ENCODE measurements at places on chromosomes 5 and 9. TPM values are rescaled to one million over a fixed set of nuclear protein-coding genes. Genes with fewer than 3 reads are reported as not detected.

DENND1A gene
- 18.0 TPM for polyA plus RNA-seq

DNA sequence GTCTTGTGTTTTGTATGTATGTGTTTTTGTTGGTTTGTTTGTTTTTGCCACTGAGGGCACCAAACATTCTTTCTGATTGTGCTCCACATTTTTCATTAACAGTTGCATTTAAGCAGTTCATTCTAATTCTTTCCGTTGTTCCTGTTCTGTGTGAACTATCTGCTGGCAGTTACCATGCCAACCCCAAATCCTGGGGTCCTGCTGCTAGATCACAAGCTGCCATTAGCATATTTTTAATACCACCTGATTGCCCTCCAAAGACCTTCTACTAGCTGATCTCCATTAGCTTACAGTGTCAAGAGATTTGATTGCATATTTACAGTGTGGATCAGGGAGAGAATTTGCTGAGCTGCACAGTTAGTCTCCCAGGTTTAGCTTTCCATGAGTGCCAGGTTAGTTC is 40.6 kb upstream of the STARD4 start:
- DNase-seq, result no peak

DNA sequence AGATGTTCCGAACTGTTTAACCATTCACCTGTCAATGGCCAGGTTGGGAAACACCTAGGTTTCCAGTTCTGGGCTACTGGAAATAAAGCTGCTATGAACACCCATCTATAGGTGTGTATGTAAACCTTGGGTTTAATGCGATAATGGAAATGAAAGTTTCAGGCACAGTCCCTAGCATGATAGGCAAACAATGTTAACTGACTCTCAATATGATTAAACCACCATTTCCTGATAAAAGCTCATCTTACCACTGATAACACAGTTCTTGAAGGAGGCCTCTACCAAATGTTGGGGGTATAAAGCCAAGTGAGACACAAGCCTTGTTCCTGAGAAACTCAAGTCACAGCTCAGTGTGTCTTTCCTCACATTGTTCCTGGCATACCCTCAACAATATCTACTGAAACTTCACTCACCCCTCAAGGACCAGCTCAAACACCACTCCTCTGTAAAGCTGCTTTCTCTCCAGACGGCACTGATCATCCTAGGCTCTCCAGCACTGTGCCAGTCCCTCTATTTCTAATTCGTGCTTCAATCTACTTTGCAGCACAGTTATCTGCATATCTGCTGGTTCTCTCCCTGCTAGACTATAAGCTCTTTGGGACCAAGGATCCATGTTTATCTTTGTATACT is 15.8 kb downstream of the RAB14 start:
- no peak for DNase-seq

DNA sequence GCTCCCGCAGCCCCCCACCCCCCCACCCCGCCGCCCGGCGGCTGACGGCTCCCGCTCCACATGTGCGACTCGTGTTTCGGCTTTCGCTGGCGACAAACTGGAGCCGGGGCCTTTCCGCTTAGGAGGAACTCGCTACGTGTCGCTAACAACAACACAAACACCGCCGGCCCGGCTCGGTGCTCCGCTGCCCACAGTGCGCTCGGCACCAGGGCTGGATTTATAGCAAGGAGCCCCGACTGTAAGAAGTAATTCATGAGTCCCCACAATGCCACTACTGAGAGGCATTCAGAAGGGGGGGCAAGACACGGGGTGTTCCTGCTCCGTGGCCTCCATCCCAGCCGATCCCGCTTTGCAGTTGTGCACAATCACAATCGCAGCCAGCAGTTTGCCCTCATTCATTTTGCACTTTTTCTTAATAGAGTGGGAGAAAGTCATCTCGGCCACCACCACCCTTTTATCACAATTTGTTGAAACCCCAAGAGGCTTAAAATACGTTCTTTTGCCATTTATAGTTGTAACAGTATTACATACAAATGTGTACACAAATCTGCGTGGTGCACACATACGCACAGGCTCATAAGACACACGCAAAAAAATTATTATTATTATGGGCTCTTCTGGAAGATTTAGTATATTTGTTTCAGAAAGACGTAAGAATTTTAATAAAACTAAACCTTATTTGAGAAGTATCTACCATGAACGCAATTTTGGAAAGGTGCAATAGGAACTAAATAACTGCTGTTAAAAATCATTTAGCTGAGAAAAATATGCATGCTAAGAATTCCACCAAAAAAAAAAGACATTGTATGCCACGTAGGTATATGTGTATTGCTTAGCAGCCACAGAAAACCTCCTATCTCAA is 48.1 kb downstream of the EBF1 start:
- DNase-seq, result peak; percentile 25

DNA sequence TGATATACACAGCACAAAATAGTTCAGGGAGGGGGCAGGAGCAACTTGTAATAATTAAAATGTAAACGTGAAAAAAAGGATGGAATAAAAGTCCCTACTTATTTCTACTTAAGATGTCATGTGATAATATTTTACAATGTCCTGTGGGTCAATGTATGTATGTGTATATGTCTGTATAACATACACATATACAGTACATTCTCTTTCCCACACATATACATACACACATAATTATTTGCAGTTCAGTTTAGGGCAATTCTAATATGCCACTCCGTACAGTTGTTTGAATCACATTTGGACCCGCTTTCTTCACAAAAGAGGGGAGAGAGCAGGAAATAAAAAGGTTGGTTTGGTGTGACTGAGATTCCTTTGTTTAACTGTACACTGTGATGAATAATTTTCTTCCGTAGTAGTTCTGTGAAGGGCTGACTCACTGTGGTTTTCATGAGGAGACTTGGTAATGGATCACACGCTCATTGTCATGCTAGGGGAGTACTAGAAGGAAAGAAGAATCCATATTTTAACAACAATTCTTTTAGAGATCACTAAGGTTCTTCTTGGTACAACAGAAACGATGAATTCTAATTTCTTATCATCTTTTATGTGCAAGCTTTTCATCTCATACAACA is 26.2 kb upstream of the ACOT12 start:
- DNase-seq, result no peak

C1QTNF3 gene
- 1.6 TPM for polyA plus RNA-seq

FOXD4 gene
- polyA plus RNA-seq, result 1.4 TPM

DNA sequence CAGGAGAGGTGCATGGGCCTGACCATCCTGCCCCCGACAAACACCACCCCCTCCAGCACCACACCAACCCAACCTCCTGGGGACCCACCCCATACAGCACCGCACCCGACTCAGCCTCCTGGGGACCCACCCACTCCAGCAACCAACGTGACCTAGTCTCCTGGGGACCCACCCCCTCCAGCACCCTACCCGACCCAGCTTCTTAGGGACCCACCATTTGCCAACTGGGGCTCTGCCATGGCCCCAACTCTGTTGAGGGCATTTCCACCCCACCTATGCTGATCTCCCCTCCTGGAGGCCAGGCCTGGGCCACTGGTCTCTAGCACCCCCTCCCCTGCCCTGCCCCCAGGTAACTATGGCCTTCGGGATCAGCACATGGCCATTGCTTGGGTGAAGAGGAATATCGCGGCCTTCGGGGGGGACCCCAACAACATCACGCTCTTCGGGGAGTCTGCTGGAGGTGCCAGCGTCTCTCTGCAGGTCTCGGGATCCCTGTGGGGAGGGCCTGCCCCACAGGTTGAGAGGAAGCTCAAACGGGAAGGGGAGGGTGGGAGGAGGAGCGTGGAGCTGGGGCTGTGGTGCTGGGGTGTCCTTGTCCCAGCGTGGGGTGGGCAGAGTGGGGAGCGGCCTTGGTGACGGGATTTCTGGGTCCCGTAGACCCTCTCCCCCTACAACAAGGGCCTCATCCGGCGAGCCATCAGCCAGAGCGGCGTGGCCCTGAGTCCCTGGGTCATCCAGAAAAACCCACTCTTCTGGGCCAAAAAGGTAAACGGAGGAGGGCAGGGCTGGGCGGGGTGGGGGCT is 4.6 kb downstream of the CEL start:
- DNase-seq, result no peak

DNA sequence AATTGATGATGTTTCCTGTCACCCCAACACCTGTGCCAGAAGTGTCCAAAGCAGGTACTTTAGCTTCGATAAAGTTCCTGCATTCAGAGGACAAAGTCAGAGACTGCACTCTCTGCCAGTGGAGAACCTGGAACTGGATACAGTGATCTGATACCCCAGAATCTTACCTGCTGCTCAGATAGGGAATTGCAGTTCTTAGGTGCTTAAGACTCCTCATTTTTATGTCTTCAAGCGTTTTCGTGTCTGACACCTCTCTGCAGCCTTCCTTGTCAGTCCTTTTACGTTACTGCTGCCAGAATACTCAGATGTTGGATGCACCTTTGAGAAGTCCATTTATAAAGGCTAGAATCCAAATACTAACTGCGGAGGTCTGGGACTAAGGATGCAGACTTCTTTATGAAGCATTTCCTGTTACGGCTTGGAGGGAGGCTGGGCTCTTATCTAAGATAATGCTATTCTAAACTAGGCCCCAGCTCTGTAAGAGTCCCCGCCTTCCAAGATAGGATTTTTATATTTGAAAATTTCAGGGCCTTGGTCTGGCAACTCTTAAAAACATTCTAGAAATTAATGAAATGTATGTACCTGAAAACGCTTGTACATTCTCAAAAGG is 1.9 kb downstream of the ISOC1 start:
- no peak for DNase-seq

GRCh38 chr9:125407432-125407973 is 145.9 kb downstream of the GAPVD1 start:
- DNase-seq, result no peak

DNA sequence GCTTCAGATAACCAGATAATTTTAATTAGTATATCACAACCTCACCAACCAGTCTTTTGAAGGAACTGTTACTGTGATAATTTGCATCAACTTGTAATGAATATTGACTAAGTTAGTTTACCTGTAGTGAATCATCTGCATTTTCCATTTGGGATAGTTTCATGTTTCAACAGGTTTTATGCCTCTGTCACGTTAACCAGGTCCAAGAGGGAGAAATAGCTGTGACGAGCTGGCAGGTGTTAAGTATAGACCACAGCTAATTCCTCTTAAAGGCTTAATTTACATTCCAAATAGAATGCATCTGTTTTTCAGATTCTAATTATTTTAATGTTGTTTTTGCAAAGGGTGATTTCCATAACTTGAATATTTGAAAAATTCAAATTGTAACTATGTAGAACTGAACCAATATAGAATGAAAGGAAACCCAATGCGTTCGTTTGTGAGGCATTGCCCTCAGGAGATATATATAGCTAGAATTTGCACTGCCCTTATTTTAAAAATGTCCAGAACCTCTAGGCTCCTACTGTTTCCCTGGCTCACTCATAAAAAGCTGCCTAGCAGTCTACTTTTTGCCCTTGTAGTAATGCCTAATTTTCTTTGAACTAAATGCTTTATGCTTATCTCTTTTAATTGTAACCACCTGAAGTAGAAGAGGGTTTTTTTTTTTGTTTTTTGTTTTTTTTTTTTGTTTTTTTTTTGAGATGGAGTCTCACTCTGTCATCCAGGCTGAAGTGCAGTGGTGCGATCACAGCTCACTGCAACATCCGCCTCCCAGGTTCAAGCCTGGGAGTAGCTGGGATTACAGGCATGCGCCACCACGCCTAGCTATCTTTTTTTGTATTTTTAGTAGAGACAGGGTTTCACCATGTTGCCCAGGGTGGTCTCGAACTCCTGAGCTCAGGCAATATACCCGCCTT is 270.5 kb downstream of the SMARCA2 start:
- no peak for DNase-seq

Data from adrenal gland (tissue), 19 donors.